ENCODE measurements at places on chromosomes 13 and 19.
A peak's percentile ranks its signal among the peaks of the same experiment; 100 is the strongest.

DNA sequence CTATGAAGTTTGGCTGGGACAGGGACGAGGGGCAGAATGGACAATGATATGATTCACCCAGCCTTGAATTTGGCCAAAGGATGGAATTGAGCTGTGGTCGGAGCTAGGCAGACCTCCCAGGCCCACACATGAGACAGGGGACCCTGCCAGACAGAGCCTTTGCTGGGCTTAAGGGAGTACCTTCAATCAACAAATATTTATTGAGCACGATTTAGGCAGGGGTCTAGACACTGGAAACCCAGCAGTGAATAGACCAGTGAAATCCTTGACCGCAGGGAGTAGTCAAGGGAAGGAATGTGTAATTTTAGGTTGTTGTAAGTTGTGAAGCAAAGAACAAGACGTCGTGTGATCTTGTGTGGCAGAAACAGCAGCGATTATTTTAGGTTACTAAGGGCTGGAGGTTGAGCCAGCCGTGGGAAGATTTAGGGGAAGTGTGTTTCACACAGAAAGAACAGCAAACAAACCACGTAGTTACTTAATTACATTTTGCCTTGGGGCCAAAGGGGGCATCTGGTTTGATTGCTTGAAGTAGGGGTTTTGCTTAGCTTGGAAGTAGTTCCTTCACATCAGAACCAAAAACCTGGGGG, 16.9 kb upstream of the AP1M2 start:
- DNase-seq, result no peak

DNA sequence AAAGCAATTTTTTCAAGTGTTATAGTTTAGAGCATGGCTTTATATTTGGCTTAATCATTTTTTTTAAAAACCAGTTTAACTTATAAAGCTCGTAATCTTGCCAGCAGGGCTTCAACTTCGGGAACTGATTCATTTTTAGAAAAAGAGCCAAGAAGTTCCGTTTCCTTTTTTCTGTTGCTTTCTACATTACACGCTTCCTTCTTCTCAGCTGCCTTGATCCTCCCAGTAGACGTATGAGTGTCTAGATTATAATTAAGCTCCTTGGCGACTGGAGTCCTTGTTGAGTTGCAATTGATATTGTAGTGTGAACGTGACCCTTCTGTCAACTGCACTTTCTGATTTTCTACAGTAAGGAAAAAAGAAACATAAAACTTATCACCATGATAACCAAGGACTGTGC, 497.2 kb downstream of the DIAPH3 start:
- DNase-seq, result no peak

GRCh38 chr13:35157143-35157755, 215.2 kb downstream of the NBEA start:
- DNase-seq, result no peak

GRCh38 chr13:28488376-28489005, 6.4 kb downstream of the FLT1 start:
- DNase-seq, result no peak

GRCh38 chr13:92873029-92873428, 353.6 kb upstream of the GPC6 start:
- no peak for DNase-seq

DNA sequence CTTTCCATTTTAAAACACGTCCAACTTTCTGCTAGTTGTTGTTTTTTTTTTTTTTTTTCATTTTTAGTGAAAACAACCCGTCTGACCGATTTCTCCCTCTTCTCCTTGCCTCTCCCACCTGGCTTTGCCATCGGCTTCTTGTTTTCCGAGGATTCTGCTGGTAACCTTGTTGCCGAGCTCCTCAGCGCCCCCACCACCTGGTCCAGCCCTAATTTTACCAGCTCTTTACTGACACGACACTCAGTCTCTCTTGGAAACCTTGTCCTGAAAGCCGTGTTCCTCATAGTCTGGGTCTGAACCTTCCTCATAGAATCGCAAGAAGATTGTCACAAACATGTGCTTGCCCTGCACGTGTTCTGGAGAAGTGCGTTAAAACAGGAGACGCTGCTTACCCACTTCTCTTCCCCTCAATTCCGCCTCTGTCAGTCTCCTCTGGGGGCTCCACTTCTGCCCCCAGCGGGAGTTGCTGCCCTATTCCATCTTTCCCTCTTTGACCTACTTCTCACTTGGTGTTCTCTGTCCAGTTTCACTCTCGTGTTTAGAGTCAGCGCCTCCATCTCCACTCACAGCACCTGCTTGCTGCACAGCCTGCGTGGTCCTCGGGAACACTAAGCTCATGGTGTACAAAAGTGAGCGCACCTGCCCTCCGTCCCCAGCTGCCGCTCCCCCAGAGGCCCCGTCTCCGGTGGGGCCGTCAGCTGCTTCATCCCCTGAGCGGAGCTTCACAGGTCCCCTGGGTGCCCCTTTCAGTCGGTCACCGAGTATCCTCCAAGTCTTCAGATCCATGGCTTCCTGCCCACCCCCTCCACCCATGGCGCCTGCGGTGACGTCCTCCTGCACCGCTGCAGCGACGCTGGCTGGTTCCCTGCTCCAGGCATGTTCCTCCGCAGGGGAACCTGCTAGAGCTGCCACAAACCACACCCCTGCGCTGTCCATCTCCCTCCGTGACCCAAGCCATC, 65.1 kb downstream of the TM9SF2 start:
- DNase-seq, result no peak

- DNase-seq, result no peak
Observed at GRCh38 chr13:77386880-77387606, 60.1 kb upstream of the MYCBP2 start.

GRCh38 chr13:111171629-111172028, 56.5 kb downstream of the ARHGEF7 start:
- no peak for DNase-seq

DNA sequence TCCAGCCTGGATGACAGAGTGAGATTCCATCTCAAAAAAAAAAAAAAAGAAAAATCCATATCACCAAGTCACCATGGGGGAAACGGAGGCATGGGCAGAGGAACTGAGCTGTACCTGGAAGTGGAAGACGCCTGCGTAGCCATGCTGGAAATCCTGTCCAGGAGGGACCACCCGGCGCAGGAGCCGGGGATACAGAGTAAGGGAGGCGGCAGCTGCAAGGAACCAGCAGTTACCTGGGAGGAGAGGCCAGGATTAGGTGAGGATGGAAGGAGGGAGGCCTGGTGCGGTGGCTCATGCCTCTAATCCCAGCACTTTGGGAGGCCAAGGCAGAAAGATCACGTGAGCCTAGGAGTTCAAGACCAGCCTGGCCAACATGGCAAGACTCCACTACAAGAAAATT, 2.0 kb downstream of the CAPN12 start:
- peak; percentile 68 for DNase-seq

DNA sequence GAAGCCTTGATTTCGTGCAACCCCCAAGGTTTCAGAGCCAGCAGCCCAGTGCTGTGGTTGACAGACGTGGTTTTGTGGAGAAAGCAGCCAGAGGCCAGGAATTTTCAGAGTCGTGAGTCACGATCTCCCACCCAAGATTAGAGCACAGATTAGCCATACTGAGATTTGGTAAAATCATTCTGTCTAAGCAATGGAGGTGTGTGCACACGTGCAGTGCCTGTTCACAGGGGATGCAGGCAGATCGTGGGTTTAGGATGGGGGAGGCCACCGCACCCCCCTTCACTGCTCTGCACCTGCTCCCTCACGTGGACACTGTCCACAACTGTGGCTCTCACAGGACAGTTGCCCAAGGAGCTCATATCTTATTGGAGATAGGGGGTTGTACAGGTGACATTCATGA, 46.6 kb upstream of the GPR183 start:
- DNase-seq, result no peak

DNA sequence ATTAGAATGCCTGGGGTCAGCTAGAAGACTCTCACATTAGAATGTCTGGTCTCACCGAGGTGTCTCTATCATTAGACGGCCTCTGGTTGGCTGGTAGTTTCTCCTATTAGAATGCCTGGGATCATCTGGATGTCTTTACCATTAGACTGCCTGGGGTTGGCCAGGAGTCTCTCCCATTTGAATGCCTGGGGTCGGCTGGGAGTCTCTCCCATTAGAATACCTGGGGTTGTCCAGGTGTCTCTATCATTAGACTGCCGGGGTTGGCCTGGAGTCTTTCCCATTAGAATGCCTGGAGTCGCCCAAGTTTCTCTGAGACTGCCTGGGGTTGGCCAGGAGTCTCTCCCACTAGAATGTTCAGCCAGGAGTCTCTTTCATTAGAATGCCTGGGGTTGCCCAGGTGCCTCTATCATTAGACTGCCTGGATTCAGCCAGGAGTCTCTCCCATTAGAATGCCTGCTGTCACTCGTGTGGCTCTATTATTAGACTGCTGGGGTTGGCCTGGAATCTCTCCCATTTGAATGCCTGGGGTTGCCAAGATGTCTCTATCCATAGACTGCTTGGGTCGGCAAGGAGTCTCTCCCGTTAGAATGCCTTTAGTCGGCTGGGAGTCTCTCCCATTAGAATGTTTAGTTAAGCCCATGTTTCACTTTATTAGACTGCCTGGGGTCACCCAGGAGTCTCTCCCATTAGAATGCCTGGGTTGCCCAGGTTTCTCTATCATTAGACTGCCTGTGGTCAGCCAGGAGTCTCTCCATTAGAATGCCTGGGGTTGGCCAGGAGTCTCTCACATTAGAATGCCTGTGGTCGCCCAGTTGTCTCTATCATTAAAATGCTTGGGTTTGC, 1467.8 kb downstream of the UQCRFS1 start:
- DNase-seq, result no peak

DNA sequence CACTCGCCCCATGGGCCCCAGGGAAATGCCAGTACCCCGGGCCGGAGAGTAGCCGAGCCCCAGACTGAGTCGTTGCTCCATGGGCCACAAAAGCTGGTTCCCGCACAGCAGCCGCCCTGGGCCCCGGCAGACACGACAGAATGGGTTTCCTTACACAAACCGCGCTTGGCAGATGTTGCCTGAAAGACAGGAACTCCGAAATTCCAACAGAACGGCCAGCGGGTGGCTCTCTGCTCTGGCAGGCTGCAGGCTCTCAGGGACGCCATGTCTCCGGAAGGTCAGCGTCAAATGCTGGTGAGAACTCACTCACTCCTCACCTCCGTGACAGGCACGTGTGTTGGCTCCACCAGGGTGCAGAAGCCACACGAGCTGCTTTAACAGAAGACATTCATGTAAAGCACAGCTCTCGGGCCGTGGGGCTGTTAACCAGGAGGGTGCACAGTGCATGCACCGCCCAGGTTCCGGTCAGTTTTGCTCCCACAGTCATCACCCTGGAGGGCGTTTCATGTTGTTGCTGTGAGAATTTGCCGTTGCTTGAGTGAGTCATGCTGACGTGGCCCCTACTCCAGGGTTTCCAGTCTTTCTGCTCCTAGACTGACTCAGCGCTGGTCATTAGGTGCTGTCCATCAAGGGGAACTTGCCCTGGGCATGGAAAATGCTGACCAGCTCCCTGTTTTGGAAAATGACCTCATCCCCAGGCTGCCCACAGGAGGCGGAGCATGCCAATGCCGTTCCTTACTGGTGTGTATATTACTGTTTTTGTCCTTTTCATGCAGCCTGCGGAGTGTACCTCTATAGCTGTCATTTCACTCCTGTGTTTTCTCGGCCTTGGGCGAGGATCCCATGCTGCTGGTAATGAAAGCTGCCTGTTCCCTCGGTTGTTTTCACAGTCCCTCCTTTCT, 44.8 kb downstream of the ANKRD10 start:
- DNase-seq, result peak; percentile 93

GRCh38 chr13:104586051-104586746, 1520.0 kb upstream of the SLC10A2 start:
- no peak for DNase-seq

DNA sequence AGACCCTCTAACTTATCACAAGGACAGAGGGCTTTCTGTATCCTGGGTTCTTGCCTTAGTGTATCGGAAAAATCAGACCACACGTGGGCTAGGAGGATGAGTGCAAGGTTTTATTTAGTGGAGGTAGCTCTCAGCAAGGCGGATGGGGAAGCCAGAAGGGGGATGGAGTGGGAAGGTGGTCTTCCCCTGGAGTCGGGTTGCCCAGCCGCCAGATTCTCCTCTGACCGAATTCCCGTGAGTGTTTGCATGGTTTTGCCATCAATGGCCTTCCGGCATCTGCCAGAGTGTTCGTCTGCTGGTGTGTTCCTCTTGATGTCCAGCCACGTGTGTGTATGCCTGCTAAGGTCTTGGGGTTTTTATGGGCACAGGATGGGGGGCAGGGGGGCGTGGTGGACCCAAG, 1335.1 kb upstream of the SPRY2 start:
- DNase-seq, result no peak

DNA sequence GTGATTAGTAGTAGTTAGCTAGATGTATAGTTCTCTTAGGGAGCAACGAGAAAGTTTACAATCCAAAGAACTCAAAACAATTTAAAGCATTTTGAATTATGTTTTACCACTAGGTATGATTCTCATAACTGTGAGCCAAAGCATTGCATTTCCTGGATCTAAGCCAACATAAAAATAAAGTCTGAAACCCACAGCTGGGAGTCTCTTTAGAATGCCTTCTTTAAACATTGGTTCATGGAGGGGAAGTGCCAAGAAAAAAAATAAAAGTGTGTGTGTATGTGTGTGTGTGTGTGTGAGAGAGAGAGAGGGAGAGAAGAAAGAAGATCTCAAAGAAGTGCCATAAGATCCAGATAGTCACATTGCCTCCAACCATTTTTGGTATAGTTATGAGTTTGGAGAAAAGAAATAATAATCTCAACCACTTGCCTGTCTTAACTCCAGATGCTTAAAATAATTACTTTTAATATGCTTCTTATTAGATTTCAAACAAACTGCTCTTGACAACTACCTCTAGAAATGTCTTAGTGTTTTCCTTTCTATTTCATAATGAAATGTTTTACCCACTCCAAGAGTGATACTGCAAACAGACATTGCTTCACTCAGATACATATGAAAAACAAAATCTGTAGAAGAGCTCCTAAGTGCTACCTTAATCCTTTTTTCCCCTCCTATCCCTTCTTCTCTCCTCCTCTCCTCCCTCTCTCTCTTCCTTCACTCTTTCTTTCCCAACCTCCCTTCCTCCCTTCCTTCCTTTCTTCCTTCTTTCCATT, 554.1 kb downstream of the KCTD12 start:
- DNase-seq, result no peak

DNA sequence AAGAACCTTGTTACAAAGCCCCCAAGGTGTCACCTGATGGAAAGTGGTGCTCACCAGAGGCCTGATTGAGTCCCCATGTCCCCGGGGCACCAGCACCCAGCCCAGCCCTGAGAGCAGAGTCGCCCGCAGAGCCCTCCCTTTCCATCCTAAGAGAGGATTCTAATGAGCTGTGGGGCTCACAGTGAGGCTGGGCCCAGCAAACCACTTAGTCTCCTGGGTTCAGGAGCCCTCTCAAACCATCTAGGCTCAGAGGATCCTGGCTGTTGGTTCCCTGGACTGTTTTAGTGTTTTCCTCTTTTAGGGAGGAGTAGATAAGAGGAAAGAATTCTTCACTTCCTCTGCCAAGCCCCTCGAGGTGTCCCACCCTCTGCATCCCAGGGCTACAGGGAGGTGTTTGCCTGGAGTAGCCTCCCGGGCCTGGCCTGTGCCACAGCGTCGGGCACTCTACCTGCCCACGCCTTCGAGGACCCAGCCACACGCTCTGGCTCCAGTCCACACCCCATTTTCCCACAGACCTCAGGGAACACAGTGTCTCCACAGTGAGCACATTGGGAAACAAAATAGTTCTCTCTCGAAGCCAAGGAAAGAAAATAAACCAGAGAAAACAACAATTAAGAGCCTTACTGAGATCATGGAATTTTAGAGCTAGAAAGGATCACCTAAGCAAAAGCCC, 34.4 kb downstream of the DHRS12 start:
- no peak for DNase-seq

GRCh38 chr13:27825072-27825471, 32.8 kb downstream of the GSX1 start:
- no peak for DNase-seq

All from chondrocyte (in vitro differentiated cells).